ENCODE measurements at places on chromosomes 2 and 18.

DNA sequence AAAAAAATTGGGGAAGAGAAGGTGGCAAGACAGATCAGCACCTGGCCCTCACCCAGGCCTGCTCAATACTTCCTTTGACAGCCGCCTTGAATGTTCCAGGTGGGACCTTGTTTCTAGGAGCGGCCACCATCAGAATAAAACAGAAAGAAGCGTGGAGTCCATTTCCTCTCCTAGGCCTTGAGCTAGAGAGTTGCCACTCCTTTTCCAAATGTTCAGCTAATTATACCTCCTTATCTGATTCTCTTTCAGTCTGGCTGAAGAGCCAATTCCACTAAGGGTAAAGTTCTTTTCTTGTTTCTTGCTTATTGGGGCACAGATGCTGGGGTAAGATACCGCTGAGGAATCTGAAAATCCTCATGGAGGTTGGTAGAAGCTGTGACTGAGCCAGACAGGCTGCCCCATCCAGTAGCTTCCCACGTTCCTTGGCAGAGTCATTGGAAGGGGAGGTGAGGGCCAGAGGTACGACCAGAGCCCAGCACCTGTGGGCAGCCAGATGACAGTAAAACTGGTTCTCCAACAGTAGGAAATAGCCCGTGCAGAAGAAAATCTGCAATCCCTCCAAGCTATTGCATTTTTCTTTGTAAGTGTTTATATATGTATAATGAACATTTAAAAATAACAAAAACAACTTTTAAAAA, 51.5 kb downstream of the PLB1 start:
- DNase-seq = no peak

- no peak for DNase-seq
Measured at GRCh38 chr2:15675456-15676195, 84.0 kb downstream of the DDX1 start.

- DNase-seq = no peak
Measured at GRCh38 chr2:622357-622756, 54.8 kb downstream of the TMEM18 start.

GRCh38 chr2:30201990-30202389, 29.3 kb upstream of the LBH start:
- no peak for DNase-seq

DNA sequence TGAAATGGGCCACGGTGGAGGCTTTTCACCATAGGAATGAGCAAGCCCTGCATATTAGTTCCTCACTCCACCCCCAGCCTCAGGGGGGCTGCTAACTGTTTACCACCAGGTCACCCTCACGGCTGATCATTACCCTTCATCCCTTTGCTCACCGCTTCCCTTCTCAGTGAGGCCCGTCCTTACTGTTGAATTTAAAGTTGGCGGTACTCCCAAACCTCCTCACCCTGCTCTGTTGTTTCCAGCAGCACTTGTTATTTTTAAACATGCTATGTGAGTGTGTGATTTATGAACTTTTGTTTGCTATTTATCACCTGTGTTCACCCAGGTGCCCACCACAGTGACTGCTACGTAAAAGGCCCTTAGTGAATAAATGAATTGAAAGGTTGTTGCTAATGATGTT, 243.6 kb downstream of the ZNF407 start:
- no peak for DNase-seq

GRCh38 chr2:176746411-176746810, 466.2 kb upstream of the HNRNPA3 start:
- no peak for DNase-seq

DNA sequence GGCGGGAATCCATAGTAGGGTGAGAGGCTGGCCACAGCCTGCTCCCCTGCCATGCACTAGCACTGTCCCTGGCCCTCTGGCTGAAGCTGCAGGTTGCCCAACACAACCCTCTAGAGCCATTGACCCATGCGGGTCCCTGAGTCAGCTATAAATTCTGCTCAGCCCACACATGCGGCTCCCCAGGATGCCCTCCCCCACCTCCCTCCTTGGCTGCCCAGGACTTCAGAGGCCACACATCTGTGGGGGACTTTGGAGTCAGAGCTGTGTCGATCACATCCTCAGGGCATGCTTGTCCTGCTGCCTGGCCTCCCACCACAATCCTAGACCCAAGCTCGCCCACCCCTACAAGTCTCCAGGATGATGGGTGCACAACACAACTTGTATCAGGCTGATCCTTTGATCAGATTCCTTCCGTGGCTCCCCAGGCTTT, 97.0 kb downstream of the TFCP2L1 start:
- no peak for DNase-seq

GRCh38 chr18:79924814-79925731, 26.4 kb downstream of the SLC66A2 start:
- no peak for DNase-seq

DNA sequence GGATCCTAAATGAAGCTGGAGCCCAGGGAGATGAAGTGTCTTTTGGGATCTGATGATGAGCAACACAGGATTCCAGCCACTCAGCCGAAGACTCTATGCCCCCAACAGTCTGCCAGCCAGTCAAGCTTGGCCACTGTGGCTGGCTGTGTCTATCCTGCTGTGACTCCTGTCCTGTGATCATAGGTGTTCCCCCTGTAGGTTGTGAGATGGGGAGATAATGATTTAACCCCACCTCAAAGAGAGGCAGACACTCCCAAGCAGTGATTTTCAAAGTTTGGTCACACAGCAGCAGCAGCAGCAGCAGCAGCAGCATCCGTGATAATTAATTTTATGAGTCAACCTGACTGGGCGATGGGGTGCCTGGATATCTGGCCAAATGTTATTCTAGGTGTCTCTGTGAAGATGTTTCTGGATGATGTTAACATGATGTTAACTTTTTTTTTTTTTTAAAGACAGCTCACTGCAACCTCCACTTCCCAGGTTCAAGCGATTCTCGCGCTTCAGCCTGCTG, 21.4 kb upstream of the RHOB start:
- DNase-seq = no peak

- no peak for DNase-seq
Measured at GRCh38 chr2:179856205-179856604, 5.2 kb downstream of the ZNF385B start.

DNA sequence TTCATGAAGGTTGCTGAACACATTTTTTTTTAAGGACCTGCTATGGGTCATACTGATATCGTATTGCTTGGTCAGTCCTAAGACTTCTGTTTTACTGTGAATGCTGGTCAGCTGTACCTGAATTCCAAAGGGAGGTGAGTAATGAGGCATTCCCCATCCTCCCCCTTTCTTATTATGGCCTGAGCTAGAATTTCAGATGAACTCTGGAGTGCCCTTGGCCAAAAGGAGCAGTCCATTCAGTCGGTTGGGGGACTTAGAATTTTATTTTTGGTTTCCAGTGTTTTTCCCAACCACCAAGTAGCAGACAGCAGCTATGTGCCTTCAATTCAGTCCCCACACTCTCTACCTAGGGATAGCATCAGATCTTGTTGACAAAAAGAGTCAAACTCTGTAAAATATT, 26.9 kb upstream of the PDCL3 start:
- no peak for DNase-seq

DNA sequence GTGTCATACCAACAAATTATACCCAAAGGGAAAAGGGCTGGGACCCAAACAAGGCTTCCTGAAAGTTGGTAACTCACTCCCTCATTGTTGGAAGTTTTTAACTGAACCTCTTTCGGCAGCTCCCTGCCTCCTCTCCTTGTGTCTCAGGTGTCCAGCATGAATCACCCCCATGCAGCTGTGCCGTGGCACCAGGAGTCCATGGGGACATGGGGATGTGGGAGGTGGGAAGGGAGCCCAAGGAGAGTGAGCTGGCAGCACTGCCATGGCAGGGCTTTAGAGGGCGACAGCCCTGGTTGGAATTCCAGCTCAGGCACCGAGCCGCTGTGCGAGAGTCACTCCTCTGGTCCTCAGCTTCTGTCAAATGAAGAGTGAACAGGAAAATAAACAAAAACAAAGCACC, 12.5 kb upstream of the GYPC start:
- DNase-seq = no peak

DNA sequence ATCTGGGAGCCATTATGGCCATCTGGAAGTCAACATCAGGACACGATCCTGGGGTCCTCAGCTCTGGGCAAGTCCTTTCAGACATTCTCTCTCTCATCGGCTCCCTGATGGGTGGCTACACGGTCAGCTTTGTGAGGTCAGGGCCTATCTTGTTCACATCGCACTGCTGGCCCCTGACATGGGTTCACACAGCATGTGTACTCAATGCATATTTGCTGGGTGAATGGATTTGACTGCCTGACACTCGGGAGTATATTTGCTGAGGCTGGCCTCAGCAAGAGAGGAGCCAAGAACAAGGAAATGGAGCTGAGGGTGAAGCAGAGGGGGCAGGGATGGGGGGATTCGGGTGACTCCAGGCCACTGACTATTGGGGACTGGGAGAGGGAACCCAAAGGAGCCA, 50.5 kb downstream of the SLC4A5 start:
- DNase-seq = no peak

GRCh38 chr2:187554011-187554703, at the start of gene TFPI:
TSS of gene TFPI (minus strand) at chr2:187554435. CDS start at chr2:187503768, 50,667 bp downstream.
- DNase-seq = peak; percentile 31

DNA sequence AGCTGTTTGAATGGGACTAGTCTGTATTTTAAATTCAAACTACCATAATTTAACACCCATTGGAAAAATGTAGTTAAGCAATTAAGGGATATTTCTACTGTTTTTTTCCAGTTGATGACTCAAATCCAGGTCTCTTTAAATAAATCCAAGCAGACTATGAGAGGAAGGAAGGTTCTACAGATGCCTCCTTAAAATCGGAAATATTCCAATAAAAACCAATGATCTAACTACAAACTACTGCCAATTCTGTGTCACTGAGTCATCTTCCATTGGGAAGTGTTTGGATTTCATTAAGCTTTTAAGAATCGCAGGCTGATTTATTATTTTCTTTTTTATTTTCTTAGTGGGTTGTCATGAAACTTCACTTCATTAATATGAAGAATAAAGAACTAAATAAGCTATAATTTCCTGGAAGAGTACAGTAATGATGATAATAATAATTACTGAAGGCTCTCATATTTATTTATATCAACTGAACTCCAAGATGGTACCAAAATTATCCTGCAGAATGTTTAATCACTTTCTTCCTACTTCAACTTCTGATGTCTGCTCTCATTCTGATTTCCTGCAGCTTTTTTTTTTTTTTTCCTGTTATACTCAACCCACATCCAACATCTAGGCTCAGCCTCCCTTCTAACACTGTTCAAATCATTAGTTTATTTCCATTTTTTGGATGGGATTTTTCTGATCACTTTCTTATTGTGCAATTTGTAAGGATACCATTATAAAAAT, 166.3 kb upstream of the FN1 start:
- DNase-seq = no peak

DNA sequence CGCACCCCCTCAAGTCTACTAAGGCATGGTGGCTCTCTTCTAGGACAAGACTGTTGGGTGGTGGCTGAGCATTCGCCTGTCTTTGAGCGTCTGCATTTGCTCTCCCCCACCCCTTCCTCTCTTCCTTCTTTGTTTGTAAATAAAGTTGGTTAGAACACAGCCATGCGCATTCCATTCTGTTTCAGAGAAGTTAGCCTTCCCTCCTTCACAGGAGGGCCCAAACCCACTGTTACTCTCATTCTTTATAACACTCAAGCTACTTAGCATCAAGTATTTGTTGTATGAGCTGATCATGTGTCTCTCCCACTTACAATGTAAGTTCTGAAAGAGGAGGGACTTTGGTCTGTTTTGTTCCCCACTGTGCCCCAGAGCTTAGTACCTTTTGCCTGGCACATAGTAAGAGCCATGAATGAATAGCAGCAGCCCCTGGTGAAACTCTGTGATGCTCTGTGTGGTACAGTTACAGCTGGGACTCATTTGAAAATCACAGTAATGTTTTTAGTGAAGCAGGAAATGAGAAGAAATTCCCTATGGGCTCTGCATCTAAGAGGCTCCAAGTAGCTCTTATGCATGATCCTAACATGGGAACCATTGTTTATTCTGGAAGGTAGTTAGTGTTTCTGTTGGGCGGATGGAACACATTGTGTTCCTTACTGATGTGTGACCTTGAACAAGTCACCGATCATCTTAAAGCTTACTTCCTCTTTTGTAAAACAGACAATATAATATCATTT, 7.7 kb downstream of the MGAT5 start:
- no peak for DNase-seq

- DNase-seq = no peak
Measured at GRCh38 chr18:12599543-12599942, 58.4 kb downstream of the SPIRE1 start.

GRCh38 chr2:72138921-72139381, 8.7 kb downstream of the CYP26B1 start:
- no peak for DNase-seq

- no peak for DNase-seq
Measured at GRCh38 chr2:107634172-107634571, 192.5 kb upstream of the RGPD4 start.

GRCh38 chr2:213281156-213281555, 3.1 kb upstream of the SPAG16 start:
- no peak for DNase-seq

GRCh38 chr2:44130441-44130840, 38.2 kb upstream of the PPM1B start:
- DNase-seq = no peak

- DNase-seq = no peak
Measured at GRCh38 chr2:141856215-141856919, 274.4 kb downstream of the LRP1B start.

DNA sequence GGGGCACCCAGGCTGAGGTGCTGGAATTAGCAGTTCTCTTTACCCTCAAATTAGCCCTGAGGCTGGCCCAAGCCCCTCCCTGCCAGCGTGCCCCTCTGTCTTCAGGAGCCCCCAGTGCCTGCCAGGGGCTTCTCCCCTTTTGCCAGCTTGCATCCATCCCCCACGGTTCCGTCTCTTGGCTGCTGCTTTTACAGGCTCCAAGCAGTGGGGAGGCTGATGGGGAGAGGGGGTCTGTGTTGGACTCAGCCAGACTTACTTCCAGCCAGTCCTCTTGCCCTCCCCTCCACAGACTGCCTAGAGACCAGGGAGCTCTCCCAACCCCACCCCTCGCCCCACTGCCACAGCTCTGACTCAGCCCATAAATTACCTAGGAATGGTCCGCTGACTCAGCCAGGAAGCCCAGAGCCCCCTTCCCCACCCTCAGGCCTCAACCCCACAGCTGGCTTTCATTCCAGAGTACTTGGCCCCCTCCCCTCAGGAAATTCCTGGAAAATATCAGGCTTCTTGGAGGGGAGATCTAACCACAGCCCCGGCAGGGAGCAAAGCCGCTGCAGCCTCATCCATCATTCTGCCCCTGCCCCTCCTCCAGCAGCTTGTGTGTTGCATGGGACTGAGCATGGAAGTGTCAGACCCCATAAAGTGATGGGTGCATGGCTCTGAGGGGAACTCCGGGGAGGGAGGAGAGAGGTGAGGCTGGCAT, 184.6 kb downstream of the ZFP36L2 start:
- DNase-seq = peak; percentile 98
